Activated T-cell treated with anti-CD3 and anti-CD28 coated beads, Interleukin-2, amount 50 U/mL, for 24 hours (primary cell): ENCODE measurements at places on chromosomes 12 and 14.

GRCh38 chr12:128966203-128966810 is 113.0 kb downstream of the GLT1D1 start:
- no peak overlapping the region for H3K4me3 ChIP-seq
- peaks cover 29% of the 10 kb centered on the region for H3K27me3 ChIP-seq
- no peaks in the 10 kb centered on the region for H3K36me3 ChIP-seq
- DNase-seq, result no peak
- no peak overlapping the region for H3K27ac ChIP-seq
- peaks cover 7% of the 10 kb centered on the region for H3K4me1 ChIP-seq

- no peaks in the 10 kb centered on the region for H3K36me3 ChIP-seq
- no peak overlapping the region for H3K4me3 ChIP-seq
- peaks cover 79% of the 10 kb centered on the region for H3K27me3 ChIP-seq
- no peak overlapping the region for H3K27ac ChIP-seq
- H3K4me1 ChIP-seq, result no peaks in the 10 kb centered on the region
Measured at GRCh38 chr12:54624315-54625279, 10.1 kb downstream of the LACRT start.

- H3K36me3 ChIP-seq, result peaks cover 97% of the 10 kb centered on the region
- peak; percentile 80 for DNase-seq
- H3K4me1 ChIP-seq, result peaks cover 97% of the 10 kb centered on the region
Measured at GRCh38 chr12:46214668-46215436, 54.0 kb downstream of the SLC38A1 start.

GRCh38 chr12:6178981-6179761 is 21.0 kb upstream of the CD9 start:
- H3K27me3 ChIP-seq, result no peaks in the 10 kb centered on the region
- no peak for DNase-seq
- H3K36me3 ChIP-seq, result no peaks in the 10 kb centered on the region
- no peak overlapping the region for H3K27ac ChIP-seq
- H3K4me3 ChIP-seq, result no peak overlapping the region

GRCh38 chr12:105057174-105057573 is 27.1 kb downstream of the ALDH1L2 start:
- H3K27ac ChIP-seq, result no peak overlapping the region
- no peak for DNase-seq
- peaks cover 7% of the 10 kb centered on the region for H3K4me1 ChIP-seq
- H3K27me3 ChIP-seq, result no peaks in the 10 kb centered on the region
- no peak overlapping the region for H3K4me3 ChIP-seq
- H3K36me3 ChIP-seq, result peaks cover 2% of the 10 kb centered on the region

DNA sequence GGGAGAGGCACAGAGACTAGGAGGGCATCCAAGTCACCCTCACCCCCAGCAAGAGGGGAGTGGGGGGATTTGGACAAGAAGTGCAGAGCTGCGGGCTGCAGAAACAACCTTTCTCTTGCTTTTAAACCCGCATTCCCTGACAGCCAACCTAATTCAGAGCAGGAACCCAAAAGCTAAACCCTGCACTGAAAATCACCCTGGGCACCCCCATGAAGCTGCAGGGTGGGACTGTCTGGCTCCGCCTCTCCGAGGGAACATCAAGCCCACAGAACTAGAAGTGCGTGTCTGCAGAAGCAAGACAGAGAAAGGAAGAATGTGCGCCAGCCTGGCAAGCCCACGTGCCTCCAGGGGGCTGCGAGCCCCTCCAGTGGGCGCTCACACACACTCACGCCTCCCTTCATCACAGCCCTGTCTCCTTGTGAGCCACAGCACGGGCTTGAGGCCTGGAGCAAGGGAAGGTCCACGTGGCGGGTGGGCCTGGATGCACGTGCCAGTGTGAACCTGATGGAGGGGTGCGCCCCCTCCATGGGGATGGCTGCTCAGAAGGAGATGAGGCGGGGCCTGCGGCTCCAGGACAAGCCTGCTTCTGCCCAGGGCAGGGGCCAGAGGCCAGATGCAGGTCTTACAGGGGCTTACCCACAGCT is 27.8 kb upstream of the PNMA1 start:
- peak overlapping the region; percentile 77 for H3K4me3 ChIP-seq
- peaks cover 51% of the 10 kb centered on the region for H3K36me3 ChIP-seq
- no peaks in the 10 kb centered on the region for H3K27me3 ChIP-seq
- peaks cover 78% of the 10 kb centered on the region for H3K4me1 ChIP-seq
- peak; percentile 64 for DNase-seq
- peak overlapping the region; percentile 92 for H3K27ac ChIP-seq

DNA sequence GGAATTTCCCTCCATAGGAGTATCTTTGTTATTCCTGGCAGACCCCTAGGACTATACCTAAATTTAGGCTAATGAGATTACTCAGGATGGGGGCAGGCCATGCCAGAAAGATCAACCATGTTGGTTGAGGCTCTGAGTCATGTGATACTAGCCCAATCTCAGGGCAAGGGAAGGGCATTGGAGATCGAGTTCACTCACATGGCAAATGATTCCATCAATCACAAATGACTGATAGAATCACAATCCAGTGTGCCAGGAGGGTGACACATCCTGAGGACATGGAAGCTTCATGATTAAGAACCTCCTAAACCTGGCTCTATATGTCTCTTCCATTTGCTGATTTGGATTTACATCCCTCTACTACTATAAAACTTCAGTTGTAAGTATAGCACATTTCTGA is 182.3 kb downstream of the NTF3 start:
- no peaks in the 10 kb centered on the region for H3K36me3 ChIP-seq
- no peak overlapping the region for H3K27ac ChIP-seq
- no peak for DNase-seq
- H3K27me3 ChIP-seq, result peaks cover 5% of the 10 kb centered on the region
- H3K4me3 ChIP-seq, result no peak overlapping the region

DNA sequence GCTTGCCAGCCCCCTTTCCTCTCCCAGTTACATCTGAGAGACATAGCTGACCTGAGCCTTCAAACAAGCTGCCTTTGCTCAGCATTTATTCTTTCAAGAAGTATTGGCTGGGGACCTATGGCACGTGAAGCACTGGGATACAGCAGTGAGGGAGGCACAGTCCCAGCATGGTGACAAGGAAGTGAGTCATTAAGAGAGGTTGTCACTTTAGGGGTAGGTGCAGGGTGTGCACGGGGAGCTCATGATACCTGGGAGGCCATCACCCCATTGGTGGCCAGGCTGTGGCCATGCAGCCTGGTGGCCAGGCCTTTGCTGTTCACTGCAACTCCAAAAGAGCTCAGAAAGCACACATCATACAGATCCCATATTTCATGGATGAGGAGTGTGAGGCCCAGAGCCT is 5.7 kb upstream of the KRT75 start:
- H3K36me3 ChIP-seq, result no peaks in the 10 kb centered on the region
- H3K4me1 ChIP-seq, result no peaks in the 10 kb centered on the region
- no peak overlapping the region for H3K4me3 ChIP-seq
- H3K27me3 ChIP-seq, result peaks cover 49% of the 10 kb centered on the region
- H3K27ac ChIP-seq, result no peak overlapping the region

DNA sequence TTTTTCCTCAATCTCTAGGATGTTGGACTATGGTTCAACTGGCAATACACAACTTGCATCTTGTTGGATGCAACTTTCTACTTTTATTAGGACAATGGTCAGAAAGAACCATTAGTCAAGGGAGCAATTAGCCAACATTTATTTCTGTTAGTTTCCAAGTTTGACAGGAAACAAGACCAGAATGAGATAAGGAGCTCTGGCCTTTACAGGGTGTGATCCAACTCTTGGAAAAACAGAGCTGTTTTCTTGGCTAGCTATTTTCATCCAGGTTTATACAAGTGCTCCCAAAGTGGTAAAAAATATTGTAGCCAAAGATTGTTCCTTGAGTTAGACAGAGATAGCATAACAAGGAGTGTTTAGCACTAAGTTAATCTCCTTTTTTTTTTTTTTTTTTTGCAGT is 3.9 kb upstream of the SYNE2 start:
- H3K4me3 ChIP-seq, result no peak overlapping the region
- peaks cover 6% of the 10 kb centered on the region for H3K4me1 ChIP-seq
- no peak for DNase-seq
- no peak overlapping the region for H3K27ac ChIP-seq

DNA sequence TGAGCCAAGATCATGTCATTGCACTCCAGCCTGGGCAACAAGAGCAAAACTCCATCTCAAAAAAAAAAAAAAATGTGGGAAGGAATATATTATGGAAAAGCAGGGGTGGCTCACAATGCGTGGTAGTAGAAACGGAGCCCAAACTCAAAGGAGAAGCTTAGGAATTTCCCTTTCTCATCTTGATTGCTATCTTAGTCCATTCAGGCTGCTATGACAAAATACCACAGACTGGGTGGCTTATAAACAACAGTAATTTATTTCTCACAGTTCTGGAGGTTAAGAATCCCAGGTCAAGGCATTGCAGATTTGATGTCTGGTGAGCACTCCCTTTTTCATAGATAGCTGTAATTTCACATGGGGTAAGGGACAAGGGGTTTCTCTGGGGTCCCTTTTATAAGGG is 153.8 kb upstream of the KRR1 start:
- no peak overlapping the region for H3K4me3 ChIP-seq
- no peaks in the 10 kb centered on the region for H3K4me1 ChIP-seq
- DNase-seq, result no peak
- H3K27ac ChIP-seq, result no peak overlapping the region

GRCh38 chr14:89618811-89619551 is 201.9 kb upstream of the FOXN3 start:
- peak overlapping the region; percentile 94 for H3K4me3 ChIP-seq
- peaks cover 20% of the 10 kb centered on the region for H3K36me3 ChIP-seq
- H3K27me3 ChIP-seq, result no peaks in the 10 kb centered on the region
- DNase-seq, result peak; percentile 84
- H3K4me1 ChIP-seq, result peaks cover 79% of the 10 kb centered on the region

GRCh38 chr12:120010661-120011230 is 21.7 kb downstream of the BICDL1 start:
- peak overlapping the region; percentile 74 for H3K4me3 ChIP-seq
- H3K27me3 ChIP-seq, result no peaks in the 10 kb centered on the region
- no peak for DNase-seq
- peaks cover 96% of the 10 kb centered on the region for H3K4me1 ChIP-seq

DNA sequence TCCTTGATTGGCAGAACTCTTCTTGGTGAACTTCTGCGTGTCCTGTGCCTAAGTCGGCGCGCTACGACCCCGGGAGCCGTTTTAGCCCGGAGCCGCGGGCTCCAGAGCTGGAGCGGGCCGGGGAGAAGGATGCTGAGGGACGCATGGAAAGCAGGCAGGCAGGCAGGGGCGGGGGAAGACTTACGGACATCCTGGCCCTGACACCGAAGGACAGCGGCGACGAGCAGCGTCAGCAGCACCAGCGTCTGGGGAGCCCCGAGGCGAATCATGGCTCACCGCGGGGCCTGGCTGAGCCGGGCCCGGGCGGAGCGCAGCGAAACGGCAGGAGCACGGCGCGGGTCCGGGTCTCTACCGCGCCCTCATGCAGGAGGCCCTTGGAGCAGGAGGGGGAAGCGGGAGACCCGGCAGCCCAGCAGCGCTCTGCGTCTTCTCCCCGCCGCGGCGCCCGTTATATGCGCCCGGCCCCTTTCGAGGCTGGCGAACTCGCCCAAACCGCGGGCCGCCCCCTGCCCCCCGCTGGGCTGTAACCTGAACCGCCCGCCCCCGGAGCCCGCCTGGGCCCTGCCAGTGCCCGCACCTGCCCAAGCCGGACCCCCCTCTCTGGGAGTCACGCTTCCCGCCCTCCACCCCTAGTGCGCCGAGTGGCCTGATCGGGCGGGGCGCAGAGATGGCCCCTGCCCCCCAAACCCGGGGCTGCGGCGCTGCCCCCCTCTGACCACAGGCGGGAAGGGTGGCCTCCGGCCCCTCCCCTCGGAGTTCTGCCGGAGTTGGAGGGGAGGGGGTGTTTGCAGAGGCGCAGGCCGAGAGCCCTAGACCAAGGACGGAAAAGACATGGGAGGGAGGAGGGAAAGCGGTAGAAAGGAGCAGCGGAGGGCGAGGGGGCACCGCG is at the start of gene COL2A1:
COL2A1 (minus strand) TSS at position 424 of the 889 bp plus-strand sequence; CDS start at position 269, 155 bp downstream.
- H3K36me3 ChIP-seq, result no peaks in the 10 kb centered on the region
- peak within 1 kb of the TSS; percentile 69 for H3K4me3 ChIP-seq

DNA sequence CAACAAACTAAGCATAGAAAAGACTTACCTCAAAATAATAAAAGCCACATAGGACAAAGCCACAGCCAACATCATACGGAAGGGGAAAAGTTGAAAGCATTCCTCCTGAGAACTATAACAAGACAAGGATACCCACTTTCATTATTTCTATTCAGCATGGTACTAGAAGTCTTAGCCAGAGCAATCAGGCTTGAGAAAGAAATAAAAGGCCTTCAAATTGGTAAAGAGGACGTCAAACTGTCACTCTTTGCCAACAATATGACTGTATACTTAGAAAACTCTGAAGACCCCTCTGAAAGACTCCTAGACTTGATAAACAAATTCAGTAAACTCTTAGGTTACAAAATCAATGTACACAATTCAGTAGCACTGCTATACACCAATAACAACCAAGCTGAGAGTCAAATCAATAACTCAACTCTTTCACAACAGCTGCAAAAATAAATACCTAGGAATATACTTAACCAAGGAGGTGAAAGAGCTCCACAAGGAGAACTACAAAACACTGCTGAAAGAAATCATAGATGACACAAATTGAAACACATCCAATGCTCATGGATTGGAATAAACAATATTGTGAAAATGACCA is 11.6 kb upstream of the CLEC1A start:
- no peak for DNase-seq
- H3K27ac ChIP-seq, result no peak overlapping the region
- no peaks in the 10 kb centered on the region for H3K36me3 ChIP-seq

GRCh38 chr12:120240495-120240833 is 25.1 kb downstream of the PXN start:
- H3K36me3 ChIP-seq, result peaks cover 8% of the 10 kb centered on the region
- DNase-seq, result no peak
- peaks cover 80% of the 10 kb centered on the region for H3K4me1 ChIP-seq
- no peaks in the 10 kb centered on the region for H3K27me3 ChIP-seq

DNA sequence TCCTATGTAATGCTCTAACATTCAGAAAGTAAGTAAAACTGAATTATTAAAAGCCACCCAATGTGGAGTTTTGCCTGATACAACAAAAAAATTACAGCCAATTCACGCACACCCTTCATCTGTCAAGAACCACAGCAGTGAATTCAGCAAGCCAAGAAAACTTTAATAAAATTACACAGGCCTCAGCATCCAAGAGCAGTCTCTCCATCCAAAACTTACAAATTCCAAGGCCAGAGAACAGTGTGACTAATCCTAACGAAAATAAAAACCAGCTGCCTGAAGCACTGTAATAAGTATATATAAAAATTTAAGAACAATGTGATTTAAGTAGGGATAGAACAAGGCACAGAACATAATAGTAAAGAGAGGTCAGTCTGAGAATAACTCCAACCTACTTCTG is 54.2 kb downstream of the SIX6 start:
- peaks cover 15% of the 10 kb centered on the region for H3K27me3 ChIP-seq
- no peaks in the 10 kb centered on the region for H3K4me1 ChIP-seq
- no peaks in the 10 kb centered on the region for H3K36me3 ChIP-seq
- no peak overlapping the region for H3K4me3 ChIP-seq
- no peak overlapping the region for H3K27ac ChIP-seq

GRCh38 chr14:50529288-50530179 is 2.8 kb downstream of the MAP4K5 start:
- peak overlapping the region; percentile 27 for H3K27ac ChIP-seq
- H3K4me1 ChIP-seq, result peaks cover 66% of the 10 kb centered on the region
- peak overlapping the region; percentile 88 for H3K4me3 ChIP-seq
- peaks cover 26% of the 10 kb centered on the region for H3K36me3 ChIP-seq
- DNase-seq, result no peak
